ENCODE measurements at places on chromosomes 16 and 17.

DNA sequence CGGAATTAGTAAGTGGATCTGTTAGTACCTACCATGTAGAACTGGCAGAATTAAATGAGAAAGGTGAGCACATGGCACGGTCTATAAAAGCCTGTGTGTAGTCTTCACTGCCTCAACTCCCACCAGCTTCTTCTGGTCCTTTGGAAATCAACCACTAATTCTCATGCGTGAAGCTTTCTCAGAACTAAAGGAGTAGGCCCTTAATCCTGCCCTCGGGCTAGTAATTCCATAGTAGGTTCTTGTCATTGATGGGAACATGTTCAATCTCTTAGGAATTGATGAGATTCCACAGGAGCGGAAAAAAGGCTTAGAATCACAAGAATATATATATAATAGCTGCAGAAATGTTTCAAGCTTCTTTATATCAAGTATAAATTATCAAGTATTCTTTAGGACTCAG, 21.7 kb downstream of the CDR2 start:
- DNase-seq: no peak

- no peak for DNase-seq
These were observed 3.4 kb downstream of the MKS1 start for GRCh38 chr17:58215685-58216084.

- no peak for DNase-seq
These were observed at the start of gene TMEM98 for GRCh38 chr17:32927724-32928585. Gene TMEM98, plus strand, starts transcription at chr17:32928153. Its CDS starts 3,376 bp downstream, at chr17:32931529.

DNA sequence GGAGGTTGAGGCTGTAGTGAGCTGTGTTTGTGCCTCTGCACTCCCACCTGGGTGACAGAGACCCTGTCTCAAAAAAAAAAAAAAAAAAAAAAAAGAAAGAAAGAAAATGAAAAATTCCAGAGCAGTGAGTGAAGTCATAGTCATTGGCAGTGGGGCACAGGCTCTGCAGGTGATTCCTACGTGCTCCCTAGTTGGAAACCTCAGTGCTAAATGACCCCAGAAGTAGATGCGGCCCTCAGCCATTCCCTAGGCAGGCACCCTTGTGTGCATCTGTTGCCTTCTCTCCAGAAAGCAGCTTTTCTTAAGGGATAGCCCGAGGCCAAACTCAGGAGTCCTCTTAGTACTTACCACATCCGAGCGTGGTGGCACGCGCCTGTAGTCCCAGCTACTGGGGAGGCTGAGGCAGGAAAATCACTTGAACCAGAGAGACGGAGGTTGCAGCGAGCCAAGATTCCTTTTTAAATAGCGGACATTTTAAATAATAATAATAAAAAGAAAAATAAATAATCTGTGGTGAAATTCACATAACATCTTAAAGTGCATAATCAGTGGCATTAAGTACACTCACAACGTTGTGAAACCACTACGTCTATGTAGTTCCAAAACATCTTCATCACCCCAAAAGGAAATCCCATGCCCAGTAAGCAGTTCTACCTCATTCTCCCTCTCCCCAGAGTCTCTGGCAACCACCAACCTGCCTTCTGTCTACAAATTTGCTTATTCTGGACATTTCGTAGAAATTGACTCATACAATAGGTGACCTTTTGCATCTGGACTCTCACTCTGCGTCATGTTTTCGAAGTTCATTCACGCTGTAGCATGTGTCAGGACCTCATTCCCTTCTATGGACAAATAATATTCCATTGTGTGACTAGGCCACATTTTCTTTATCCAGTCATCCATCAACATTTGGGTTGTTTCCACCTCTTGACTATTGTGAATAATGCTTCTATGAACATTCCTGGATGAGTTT, 12.5 kb upstream of the SPHK1 start:
- DNase-seq: no peak

- peak; percentile 16 for DNase-seq
These were observed 808.9 kb downstream of the CDH11 start for GRCh38 chr16:64312980-64313379.

GRCh38 chr17:43846963-43847371, at the start of gene CD300LG:
Gene CD300LG, plus strand, starts transcription at chr17:43847176. Its CDS starts 41 bp downstream, at chr17:43847217.
- no peak for DNase-seq

DNA sequence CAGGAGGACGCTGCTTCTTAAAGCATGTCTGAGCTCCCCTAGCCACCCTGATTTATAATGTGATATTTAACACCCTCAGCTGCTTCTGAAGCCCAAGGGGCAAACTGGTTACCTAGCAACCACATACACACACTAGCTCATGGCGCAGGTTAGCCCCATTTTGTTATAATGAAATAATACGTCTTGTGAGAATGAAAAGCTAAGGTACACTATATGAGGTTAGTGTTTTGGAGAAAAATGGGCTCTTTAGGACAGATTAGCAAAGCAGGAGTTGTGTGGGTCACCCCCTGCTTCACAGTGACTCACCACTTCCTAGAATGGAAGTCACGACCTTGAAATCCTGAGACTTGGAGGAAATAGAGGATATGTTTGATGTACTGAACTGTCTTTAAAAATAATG, 404.8 kb upstream of the HSBP1 start:
- no peak for DNase-seq

DNA sequence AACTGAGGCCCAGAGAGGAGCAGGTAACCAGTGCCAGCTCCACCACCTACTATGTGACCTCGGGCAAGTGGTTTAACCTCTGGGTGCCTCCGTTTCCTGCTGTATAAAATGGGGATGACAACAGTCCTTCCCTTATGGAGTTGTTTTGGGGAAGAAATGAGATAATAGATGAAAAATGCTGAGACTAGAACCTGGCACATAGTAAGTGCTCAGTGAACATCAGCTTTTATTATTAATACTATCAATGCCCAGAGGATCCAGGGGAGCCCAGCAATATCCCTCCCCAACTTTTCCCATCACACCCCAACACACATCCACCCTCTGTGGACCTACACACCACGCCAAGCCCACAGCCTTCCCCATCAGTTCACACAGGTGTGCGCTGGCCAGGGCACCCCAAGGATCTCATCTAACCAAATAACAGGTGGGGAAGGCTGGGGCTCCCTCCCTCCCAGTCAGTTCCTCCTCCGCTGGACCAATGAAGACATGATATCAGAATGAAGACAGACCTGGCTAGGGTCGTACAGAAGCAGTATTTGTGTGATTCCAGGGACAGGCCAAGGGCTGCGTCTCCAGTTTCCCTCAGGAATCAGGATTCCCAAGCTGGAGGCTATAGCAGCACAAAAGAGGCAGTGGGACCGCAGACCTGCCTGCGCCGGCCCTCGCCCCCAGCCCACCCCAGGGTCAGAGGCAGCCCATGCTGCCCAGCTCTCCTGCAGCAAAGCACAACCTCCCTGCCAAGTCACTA, 1.8 kb downstream of the ATP2A3 start:
- no peak for DNase-seq

DNA sequence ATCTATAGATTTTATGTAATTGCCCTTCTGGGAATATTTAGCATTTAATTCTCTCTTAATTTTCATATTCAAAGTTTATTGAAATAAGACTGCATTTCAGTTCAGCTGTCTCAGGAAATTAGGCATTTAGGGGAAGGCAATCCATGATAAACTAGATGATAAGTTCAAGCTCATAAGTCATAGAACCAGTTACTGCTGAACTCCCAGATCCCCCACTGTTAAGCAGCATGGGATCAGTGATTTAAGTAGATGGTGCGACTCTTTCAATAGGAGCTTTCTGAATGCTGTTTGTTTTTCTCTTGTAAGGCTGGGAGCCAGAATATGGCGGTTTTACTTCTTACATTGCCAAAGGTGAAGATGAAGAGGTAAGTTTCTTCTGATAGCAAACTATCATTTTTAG, 23.8 kb downstream of the OGFOD1 start:
- DNase-seq: no peak

DNA sequence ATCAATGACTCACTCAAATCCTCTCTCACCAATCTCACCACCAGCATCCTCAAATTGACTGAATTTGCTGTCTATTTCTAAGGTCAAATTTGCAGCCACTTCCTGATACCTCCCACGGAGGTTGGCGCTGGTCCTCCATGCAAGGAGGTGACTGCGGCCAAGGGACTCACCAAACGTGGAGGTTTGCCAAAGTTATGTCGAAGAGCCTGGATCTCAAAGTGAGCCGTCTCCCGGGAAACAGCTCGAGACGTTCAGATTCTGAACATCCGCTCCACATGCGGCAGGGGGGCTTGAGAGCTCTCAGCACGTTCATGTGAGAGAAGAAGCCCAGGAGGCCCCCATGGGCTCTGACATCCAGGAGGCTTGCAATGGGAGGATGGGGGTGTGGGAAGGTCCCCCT, 22.6 kb downstream of the LGALS3BP start:
- DNase-seq: no peak

DNA sequence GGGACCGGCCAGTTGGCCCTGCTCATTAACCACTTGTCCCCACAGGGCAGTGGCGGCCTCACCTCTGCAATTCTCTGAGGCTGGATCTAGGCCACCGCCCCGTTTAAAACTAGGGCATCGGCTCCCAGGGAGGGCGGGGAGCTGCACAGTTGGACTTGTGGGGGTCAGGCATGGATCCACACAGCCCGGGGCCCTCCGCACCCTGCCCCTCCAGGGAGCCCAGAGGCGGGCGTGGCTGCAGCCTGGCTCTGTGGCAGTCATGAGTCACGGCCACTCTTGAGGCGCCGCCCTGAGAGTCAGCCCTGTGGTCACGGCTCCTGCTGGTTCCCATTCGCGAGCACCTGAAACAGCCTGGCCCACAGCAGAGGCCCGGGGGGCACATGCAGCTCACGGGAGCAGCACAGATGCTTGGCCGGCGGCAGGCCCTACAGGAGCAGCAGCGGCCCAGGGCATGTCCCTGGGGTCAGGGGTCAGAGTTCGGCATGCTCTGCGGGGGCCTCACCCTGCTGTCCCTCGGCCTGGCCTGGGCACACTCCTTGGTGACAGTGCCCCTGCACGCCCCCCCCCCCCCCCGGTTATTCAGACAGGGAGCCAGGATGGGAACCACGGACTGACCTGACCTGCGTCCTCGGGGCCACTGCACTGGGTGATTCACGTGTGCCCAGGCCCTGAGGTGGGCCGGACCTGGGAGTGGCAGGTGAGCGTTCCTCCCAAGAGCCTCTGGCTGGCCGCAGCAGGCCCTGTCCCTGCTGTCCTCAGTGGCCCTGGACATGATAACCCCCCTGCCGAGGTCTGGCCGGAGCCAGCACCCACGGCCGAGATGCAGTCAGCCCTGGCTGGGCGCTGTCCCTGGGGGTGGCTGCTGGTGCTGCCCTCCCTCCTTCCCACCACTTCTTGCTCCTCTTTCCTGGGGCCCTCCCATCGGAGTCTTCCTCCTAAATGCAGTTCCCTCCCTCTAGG, 8.2 kb downstream of the CAPN15 start:
- DNase-seq: no peak

- no peak for DNase-seq
These were observed 74.6 kb downstream of the CMC2 start for GRCh38 chr16:80931801-80932707.

DNA sequence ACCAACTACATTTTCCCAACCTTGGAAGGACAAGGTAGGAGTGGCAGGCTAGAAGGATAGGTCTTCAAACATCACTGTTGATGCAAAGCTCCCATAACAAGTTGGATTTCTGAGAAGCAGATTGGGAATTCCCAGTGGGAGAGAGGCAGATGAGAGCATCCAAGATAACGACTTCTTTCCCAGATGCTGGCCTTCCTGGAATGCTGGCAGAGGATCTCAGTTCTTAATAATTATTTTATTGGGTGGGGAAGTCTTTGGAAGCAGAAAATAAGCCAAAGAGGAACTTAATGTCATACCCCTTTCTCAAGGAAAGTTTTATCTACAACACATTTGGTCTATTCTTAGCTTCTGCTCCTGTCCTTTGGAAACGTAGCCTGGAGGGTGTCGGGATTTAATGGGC, 64.5 kb downstream of the MPRIP start:
- DNase-seq: no peak

DNA sequence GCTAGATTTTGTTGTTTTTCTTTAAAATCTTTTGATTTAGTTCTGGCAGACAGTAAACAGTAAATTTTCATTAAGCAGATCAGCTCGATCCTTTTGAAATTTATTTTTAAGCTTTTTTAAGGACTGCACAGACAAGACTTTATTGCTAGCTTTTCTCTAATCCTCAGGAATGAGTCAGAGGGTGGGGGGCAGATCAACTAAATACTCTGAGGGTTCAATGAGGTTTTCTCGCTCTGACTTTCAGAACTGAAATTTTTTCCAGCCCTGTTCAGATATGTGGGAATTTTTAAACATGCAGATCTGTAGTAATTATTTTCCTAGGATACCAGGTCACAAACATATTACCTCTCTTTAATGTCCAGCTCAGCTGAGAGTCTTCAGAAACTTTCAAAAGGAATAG, 977.2 kb downstream of the CDH11 start:
- DNase-seq: no peak

GRCh38 chr16:8963821-8964441, at the start of gene USP7:
Gene USP7, minus strand, starts transcription at chr16:8963906. Its CDS starts 621 bp downstream, at chr16:8963285.
- peak; percentile 26 for DNase-seq

DNA sequence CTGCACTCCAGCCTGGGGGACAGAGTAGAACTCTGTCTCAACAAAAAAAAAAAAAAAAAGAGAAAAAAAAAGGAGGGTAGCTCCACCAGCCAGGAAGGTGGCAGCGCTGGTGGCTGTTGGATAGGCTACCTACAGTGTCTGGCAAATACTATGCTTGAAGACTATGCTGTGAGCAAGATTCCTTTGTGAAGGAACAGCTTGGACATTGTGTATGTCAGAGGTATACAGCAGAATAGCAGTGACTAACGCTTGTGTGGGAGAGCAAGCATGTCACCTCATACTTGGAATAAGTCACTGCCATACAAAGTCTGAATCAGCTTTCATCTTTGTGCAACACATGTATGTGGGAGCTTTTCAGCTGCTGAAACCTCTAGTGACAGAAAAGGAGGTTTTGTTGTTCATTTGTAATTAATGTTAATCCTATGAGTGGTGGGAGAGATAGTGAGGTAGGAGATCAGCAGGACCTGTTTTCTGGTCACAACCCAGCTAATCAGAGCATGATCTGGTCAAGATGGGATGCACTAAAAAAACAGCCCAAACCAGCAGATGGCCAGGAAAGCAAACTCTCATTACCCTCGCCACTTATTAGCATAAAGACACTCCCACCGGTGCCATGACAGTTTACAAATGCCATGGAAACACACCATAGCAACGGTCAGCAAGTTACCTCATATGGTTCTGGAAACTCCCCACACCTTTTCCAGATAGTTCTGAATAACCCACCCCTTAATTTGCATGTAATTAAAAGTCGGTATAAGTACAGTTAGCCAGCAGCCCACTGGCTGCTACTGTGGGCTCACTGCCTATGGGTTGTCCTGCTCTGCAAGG, 6.8 kb upstream of the ITGAD start:
- no peak for DNase-seq

- DNase-seq: no peak
These were observed 13.0 kb downstream of the CA10 start for GRCh38 chr17:52145476-52145875.

- no peak for DNase-seq
These were observed 8.8 kb downstream of the SBK1 start for GRCh38 chr16:28301154-28301553.

Data from NCI-H2081 treated with DMSO at 0.1 percent for 48 hours (cell line).